NCI-H510A (cell line): ENCODE measurements at places on chromosomes 3 and 15.

- DNase-seq, result no peak
These were observed 77.2 kb upstream of the WDR72 start for GRCh38 chr15:53836618-53837017.

DNA sequence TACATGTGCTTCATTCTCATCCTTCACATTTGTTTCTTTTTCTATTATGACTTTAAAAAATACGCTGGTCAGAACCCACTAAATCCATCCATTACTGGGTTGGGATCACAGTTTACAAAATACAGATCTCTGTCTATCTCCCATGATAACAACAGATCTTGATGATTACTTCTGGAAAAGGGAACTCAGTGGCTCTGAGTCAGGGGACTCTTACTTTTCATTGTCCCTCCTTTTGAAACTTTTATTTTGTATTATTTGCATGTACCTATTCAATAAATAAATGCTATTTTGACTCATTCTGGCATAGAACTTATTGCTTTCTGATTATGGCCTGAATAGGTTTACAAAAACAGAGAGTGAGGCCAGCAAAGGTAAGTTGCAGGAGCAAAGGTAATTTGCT, 11.6 kb upstream of the RASGRP1 start:
- DNase-seq, result no peak

DNA sequence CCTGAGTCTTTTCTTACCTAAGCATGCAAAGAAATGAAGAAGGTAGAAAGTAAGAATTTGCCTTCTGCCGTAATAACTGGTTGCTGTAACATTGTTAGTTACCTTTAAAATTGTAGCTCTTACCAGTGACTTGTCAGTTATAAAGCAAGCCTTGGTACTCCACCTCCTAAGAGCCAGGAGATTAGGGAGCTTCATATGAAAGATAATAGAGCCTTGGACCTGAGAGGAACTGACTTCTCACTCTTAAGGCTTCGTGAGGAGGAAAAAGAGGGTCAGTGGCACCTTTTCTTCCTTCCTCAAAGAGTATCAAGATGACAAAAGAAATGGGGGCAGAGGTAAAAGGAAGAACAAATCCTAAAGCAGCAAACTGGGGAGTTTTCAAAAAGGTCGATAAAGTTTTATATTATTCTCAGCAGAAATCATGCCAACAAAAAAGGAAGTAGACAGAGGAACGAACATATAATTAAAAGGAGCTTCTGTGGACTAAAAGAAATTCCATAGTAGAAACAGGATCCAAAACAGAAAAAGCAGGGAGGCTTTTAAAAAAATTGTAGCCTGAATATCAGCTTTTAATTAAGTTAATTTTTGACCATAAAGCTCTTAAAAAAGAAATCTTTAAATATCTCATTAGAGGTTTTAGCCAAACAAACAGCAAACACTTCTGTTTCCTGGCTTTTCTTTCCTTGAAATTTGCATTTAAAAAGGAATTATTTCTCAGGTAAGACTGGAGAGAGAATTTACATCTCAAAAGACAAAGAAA, 847.1 kb upstream of the ALCAM start:
- no peak for DNase-seq

DNA sequence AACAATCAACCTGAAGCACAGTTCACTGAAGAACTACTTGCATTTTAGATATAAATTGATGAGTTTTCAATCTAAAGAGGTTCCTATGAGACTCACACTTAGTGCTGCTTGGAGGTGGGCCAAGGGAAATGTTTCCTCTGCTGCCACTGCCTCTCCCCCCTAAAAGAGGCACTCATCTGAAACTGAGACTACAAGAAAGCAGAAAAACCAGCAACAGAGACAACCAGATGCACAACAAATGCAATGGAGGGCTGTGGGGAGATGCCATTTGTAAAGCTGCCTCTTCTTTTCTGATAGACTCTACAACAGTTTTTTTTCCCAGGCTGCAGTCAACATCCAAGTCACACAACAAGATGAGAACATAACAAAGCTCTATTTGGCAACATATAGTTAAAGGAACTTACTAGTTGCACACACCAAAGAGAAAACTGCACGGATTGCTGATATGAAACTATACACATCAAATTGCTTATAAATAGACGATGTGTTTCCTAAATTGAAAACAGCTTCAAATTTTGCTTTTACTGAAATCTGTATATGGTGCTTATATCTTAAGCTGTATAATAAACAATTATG, 11.0 kb downstream of the TSPAN3 start:
- DNase-seq, result no peak

DNA sequence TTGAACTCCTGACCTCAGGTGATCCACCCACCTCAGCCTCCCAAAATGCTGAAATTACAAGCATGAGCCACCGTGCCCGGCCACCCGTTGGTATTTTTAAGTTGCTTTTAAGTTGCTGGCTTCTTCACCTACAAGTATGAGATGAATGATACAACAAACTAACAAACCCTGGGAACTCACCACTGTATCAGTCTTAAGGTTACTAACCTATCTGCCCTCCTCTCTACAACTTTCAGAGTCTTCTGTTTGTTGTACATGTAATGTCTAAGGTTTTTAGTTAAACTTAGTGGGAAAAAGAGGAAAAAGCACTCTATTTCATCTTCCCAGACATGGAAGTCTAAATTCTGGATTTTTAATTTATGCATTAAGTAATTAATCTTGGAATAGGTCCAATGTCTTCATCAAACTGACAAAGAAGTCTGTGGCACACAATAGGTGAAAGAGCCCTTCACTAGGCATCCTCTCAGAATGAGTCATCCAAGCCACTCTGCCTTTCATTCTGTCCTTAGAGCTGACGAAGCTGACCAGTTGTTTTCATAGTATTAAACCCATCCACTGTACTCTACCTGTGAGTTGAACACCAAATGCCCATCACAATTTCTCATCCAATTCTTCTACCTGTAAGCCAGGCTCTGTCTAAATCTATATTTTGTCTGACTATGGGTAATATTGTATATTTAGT, 936.1 kb downstream of the TUSC7 start:
- no peak for DNase-seq

DNA sequence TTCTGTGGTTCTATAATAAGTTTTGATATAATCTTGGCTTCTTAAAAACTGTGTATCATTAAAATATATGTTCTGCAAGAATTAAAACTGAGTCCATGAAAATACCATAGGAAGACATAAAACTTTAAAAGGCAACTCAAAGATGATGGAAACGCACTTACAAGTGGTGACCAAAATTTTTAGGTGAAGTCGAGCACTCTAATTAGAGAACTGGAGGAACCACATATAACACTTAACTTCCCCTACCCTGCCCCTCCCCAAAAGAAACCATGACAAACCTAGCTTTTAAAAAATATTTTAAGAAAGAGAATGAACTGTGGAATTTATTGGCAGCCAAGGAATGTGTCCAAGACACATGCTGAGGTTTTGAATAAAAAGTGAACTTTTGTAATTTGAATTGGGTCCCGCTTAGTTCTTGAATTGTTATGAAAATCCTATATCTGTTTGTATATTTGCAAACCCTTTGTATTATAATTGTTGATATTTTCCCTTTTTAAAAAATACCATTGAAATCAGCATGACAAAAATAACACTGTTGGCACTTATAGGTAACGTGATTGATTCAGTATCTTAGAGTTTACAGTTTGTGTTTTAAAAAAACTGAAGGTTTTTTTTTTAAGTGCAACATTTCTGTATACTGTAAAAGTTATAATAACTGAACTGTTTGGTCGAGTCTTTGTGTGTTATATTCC, 7.7 kb downstream of the NR2F2 start:
- no peak for DNase-seq

GRCh38 chr3:71510510-71510909, 73.0 kb downstream of the FOXP1 start:
- peak; percentile 41 for DNase-seq
